ENCODE measurements at places on chromosomes 4 and X.

DNA sequence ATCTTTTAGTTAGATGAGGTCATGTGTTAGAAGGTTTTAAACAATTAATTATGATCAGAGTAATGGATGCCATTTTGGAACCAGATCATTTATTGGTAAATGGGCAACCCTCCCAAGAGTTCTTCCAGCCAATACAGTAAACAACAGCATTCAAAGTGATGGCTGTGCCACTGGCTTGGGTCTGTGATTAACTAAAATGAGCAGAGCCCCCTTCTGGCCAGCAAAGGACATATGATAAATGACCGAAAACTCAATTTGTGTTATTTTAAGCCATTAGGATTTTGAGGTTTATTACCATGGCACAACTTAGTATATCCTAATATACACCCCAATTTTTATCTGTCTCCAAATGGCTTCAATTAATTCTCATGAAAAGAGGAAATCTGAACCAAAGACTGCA lies 90.8 kb upstream of the NPFFR2 start:
- no peak for DNase-seq

- DNase-seq, result peak; percentile 28
Measured at GRCh38 chrX:76279007-76279406, 106.1 kb downstream of the PBDC1 start.

GRCh38 chr4:127414951-127415606 lies 217.7 kb upstream of the INTU start:
- DNase-seq, result no peak

DNA sequence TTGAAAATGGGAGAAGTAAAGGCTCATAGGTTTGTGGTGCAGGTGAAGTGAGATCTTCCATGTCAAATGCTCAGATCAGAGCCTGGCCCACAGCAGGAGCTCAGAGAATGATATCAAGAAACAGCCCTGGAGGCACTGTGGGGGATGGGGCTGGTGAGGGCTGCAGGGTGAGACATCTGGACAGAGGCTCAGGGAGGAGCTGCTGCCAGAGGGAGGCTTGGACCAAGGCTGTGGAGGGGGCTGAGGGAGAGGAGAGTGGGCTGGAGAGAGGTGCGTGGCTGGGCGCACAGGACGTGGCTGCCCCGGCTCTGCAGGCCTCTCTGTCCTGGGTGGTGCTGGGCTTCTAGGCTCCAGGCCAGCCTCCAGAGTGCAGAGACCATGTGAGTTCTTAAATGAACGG lies 5.6 kb downstream of the SORCS2 start:
- DNase-seq, result no peak

GRCh38 chr4:674172-675035 lies at the start of the genes ATP5ME and MYL5:
Gene ATP5ME, minus strand, starts transcription at chr4:674276. Its CDS starts 29 bp downstream, at chr4:674247.
Gene MYL5, plus strand, starts transcription at chr4:674542. Its CDS starts 3,485 bp downstream, at chr4:678027.
- peak; percentile 92 for DNase-seq

GRCh38 chr4:56575820-56576429 lies 70.3 kb downstream of the ARL9 start:
- DNase-seq, result no peak

DNA sequence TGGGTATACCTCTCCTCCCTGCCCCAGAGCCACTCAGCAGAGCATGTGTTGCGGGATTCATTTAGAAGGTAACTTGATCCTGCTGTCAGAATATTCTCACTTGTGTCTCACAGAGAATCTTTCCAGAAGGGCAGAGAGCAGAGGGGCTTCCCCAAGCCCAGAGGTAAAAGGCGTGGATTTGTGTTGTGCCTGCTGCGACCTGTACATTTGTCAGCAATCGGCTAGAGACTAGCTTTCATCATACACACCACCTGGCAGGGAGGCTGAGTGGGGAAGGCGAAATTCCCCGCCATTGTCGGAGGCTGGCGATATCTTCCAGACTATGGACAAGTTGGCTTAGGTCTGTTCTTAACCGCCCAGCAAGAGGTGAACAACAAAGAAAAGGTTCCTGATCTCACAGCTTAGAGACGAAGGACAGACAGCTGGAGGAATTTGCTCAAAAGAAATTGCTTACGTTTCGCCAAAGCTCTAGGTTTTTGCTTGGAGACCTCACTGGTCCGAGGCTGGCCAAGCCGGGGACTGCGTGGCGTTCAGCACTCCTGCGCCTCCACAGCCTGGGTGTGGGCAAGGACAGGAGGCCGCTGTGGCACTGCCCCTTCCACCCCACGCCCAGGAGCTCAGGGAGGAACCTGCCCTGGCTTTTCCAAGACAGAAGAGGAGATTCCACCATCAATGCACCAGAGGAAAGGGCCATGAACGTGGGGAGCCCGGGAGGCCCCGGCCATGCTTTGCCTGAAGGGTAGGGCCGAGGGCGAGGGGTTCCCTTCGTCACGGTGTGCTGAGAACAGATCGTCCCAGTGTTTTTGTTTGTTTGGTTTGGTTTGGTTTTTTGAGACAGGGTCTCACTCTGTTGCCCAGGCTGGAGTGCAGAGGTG lies 69.4 kb downstream of the DCTD start:
- no peak for DNase-seq

DNA sequence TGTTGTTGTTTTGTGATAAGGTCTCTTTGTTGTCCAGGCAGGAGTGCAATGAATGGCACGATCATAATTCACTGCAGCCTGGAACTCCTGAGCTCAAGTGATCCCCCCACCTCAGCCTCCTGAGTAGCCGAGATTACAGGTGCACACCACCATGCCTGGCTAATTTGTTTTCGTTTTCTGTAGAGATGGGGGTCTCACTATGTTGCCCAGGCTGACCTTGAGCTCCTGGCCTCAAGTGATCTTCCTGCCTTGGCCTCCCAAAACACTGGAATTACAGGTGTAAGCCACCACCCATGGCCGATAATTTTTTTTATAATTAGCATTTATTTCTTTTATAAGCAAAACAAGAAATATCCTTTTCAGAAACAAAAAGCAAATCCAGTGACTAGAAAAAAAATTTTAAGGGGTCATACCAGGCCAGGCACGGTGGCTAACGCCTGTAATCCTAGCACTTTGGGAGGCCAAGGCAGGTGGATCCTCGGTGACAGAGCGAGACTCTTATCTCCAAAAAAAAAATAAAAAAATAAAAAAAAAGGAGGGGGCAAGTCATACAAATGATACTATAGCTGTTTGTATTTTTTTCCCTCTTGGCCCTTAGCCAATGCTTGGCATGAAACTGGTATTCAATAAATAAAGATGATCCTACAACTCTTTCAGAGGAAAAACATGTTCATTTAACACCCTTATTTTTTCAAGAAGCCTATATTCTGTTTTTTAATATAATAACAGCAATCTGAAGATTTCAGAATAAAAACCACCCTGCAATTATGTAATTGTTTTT lies 3.4 kb downstream of the PLAC8 start:
- DNase-seq, result peak; percentile 7

DNA sequence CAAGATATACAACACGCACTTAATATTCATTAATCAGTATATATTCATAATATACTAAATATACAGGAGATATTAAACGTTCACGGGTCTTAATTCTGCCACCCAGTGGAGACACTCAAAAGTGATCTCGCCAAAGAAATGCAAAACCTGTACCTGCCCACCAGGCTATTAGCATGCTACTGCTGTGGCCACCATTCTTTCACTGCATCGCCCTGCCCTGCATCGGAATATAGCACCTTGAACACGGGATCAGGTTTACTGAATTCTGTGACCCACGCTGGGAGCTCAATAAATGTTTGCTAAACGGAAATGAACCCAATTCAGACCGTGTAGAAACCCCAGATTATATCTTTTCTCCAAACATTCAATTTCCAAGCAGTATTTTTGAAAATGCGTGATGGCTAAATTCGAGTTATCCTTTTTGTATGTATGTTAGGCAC lies 840 bp upstream of the CLCN3 start:
- DNase-seq, result no peak

GRCh38 chr4:1616557-1616930 lies 67.6 kb downstream of the FAM53A start:
- DNase-seq, result no peak

DNA sequence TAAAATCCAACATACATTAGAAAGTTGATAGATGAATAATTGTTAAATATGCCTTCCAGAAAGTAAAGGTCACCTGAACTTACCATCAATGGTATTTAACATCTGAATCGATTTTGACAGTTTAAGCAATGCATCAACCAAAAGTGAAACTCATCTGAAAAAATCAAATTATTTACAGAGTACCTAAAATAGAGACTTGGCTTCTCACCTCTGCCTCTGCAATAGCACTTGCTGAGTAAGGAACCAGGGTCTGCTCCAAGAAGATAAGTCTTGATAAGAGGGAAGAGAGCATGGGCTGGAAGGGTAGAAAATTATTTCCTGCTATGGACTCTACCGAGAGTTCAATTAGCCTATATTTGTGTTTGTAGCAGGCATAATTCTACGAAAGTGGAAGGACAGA lies 868.3 kb downstream of the STIM2 start:
- DNase-seq, result no peak

GRCh38 chr4:153421941-153422340 lies 44.2 kb upstream of the TMEM131L start:
- no peak for DNase-seq

- no peak for DNase-seq
Measured at GRCh38 chr4:87427518-87427868, 5.1 kb downstream of the NUDT9 start.

GRCh38 chrX:41184312-41184711 lies 99.1 kb downstream of the USP9X start:
- DNase-seq, result no peak

GRCh38 chr4:56146956-56147355 lies 198.2 kb downstream of the CEP135 start:
- DNase-seq, result no peak

DNA sequence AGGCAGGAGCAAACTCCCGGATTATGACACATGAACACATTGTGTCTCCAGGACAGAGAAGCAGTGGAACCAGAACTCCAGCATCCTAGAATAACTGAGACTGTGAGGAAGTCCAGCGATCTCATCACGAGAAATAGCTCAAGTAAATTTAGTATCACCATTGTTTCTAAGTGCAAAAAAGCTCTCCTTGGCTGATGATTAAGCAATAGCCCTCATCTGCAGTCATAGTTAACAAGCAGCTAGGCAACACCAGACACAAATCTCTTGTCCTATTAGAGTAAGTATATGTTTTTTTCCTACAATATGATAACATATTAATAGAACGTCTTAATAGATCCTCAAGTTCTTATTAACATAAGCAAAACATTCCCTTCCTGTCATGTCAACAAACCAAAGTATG lies 2.4 kb upstream of the CFAP299 start:
- DNase-seq, result no peak

- DNase-seq, result no peak
Measured at GRCh38 chr4:153471698-153472093, 5.5 kb downstream of the TMEM131L start.

DNA sequence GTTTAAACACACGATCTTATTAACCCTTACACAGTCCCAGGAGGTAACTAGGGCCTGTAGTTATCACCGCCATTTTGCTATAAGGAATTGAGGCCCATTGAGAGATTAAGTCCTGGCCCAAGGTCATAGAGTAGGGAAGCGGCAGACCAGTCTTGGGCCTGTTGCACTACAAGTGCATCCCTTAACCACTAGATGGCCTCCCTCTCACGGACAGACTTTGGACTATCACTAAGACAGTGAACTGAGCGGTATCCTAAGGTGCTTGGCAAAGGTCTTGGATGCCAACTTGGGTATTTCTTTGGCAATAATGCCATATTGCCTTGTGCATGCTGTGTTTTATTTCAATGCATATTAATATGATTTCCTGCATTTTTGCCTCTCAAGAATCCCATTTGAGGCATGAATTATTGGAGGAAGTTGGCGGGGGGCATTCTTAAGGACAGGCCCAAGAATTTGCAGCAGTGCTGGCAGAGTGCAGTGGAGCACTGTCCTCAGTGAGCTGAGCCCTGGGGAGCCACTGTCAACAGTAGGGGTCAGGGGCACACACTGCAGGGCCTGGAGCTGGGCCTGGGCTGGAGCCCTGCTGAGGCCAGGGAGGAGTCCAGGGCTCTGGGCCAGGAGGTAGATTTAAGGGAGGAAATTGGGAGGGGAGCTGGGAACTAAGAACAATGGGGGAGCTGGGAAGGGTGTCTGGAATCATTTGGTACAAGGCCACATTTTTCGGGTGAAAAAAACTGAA lies 147.4 kb downstream of the SMIM20 start:
- no peak for DNase-seq

DNA sequence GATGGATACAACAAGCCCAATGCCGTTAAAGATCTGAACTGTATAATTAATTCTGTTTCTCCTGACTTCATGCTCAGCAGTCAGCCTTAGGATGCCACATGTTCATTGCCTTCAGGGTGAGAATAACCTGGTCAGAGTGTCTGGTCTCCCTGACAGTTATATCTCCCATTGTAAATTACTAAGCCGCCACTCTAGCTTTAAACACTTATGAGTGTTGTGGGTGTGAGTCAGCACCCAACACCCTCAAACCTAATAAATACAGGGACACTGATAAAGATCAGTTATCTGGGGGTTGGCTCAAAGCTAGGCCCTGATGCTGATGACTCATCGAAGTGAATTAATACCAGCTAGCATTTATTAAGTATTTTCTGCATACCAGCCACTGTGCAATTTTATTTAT lies 64.9 kb upstream of the DYNLT3 start:
- no peak for DNase-seq

All from NCI-H1092 (cell line).